Stimulated activated CD8-positive, alpha-beta memory T cell treated with anti-CD3 and anti-CD28 coated beads, Interleukin-4, amount 100 ng/mL, for 4 hours (primary cell): ENCODE measurements at places on chromosomes 1 and 21.

- no peak for DNase-seq
Measured at GRCh38 chr1:162036163-162036562, 12.5 kb upstream of the OLFML2B start.

GRCh38 chr1:247113094-247113497, 8.9 kb upstream of the ZNF669 start:
- DNase-seq, result no peak

DNA sequence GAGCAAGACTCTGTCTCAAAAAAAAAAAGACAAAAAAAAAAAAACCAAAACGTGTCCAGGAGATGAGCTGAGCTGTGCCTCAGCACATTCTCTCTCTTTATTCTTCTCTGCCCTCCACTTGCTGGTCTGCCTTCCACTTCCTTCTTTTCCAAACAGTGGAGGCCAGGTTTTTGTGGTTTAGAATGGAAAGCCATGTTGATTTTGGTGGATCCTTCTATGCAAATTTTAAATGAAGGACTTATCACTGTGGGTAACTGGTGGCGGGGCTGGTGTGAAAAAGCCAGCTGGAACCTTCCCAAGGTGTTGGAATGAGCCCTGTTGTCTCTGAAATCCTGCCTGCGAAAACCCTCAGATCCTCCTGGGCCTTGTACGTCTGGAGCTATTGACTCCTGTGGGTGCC, 61.9 kb downstream of the PTPRU start:
- no peak for DNase-seq

- DNase-seq, result no peak
Measured at GRCh38 chr1:77742011-77742555, 17.6 kb downstream of the USP33 start.

GRCh38 chr1:211910913-211911485, 80.4 kb upstream of the LPGAT1 start:
- no peak for DNase-seq

DNA sequence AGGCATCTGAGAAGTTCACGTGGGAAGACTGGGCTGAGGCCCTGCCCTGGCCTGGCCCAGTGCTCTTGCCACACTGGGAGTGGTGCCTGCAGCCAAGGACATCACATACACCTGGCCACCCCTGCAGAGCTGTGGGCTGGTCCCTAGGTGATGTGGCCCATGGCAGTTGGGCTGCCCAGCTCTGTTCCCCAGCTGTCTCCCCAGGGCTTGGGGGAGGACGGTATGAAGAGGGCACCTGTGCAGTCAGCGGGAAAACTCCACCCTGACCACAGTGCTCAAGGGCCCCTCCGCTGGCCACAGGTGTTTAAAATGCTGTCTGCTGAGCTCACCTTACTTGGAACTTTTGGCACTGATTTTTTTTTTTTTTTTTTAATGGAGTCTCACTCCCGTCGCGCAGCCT, 120.4 kb upstream of the SLC25A33 start:
- DNase-seq, result no peak

DNA sequence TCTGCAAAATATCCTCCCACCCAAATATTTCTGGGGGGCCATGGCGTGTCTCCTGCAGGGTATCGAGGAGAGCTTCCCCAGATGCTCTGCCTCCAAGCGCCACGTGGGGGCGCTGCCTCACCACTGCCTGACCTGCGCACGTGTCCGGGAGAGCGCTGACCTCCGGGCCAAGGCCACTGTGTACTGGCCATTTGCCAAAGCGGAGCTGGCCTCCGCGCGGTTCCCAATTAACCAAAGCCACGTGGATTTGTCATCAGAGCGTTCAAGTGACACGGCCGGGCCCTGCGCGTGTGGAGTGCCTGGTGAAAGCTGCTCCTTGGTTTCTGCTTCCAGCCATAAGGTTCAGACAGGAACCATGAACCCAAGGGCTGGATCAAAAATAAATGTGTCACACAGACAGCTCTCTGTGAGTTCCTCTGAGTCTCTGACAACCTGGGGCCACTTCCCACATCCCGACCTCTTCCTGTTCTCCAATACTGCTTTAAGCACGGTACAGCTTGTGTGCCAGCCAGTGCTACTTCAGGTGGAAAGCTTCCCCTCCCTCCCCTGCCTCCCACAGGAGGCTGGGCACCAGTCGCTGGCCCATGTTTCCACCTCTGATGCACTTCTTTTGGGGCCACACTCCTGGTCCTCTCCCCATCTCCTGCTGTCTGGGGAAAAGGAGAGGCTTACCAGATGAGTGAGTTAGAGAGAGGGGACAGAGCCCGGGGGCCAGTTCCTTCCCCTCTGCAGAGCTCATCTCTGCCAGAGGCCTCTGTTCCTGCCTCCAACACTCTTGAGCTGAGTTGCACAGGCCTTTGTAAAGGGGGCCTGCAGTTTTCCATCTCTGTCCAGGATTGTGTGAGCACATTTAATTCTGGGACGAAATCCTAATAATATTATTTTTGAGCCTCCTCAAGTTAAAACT, 26.1 kb downstream of the ZP4 start:
- no peak for DNase-seq

DNA sequence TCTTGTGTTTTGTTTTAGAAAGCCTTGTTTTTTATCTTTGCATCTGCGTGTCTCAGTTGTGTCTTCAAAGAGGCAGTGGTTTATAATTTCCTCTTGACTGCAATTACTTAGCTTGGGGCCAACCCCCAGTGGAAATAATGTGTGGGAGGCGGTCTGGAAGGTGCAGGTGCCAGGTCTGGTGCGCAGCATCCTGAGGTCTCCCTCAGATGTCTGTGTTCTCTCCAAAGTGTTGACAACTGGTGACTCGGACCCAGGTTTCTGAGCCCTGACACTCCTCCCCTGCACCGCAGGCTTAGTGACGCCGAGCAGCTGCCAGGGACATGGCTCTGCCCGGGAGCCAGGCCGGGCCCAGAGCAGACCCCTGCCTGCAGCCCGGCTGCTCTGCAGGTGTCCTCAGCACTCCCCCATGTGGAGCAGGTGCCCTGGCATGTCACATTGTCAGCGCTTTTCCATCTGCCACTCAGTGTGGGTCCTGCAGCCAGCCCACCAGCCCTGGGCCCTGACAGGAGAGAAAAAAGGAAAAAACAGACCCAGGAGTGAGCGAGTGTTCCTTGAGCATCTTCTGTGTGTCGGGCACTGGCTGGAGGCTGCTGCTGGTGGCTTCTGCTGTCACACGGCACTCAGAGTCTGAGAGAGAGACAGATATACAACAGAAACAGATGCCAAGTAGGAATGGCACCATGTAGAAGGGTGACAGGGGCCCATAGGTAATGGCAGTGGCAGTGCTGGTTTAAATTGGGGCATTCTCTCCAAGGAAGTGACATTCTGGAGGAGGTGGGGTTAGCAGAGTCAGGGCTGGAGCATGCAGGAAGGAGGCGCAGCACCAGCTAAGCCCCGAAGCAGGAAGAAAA, 24.8 kb upstream of the SELENON start:
- peak; percentile 76 for DNase-seq
